ENCODE measurements at places on chromosomes 11 and 22. TPM values are rescaled to one million over a fixed set of nuclear protein-coding genes. Genes with fewer than 3 reads are reported as not detected.

The DLG2 gene
- 48.9 TPM for total RNA-seq

The MYO18B gene
- not detected for total RNA-seq

The PLEKHB1 gene
- total RNA-seq, result 92.8 TPM

The RAG1 gene
- 3.8 TPM for total RNA-seq

DNA sequence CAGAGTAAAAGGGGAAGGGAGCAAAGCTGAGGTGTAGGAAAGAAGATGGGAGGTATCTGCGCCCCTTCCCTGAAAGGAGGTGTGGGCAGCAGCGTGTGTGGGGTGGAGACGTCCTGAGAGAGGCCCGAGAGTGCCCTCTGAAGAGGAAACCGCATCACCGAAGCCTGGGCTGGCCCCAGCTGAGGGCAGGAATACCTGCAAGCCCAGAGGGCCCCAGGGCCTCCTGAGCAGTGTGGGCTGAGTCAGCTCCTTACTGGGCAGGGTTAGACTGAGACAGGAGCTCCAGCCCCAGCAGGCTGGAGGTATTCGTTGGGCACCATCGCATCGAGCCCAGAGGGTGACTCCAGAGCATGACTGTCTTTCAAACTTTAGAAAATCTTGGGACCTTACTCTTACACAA is 534.0 kb upstream of the B3GAT1 start:
- H3K27me3 ChIP-seq, result no peaks in the 10 kb centered on the region
- peak overlapping the region; percentile 87 for H3K27ac ChIP-seq
- no peaks in the 10 kb centered on the region for H3K36me3 ChIP-seq
- peaks cover 69% of the 10 kb centered on the region for H3K4me1 ChIP-seq

DNA sequence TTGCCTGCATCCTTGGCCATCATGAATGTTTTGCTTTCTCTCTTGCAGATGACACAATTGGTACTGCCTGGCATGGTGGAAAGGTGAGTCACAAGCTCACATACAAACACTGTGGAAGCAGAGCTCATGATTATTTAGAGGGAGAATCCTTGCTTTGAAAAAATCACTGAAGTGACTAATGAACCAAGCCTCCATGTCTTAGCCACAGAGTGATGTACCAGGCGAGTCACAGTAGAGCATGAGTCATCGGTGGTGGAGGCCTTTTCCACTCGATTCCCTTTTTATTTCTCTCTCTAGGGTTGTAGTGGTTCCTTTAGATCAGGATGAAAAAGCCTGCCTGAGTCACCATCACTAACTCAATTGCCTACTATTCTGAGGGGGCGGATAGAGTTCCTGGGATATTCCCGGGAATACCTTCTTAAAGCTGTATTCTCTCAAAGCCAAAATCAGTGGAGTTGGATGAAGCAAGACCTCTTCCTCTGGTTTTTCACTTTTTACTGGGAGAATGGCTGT is 49.6 kb upstream of the ALKBH3 start:
- no peaks in the 10 kb centered on the region for H3K27me3 ChIP-seq
- H3K36me3 ChIP-seq, result no peaks in the 10 kb centered on the region
- no peak overlapping the region for H3K27ac ChIP-seq
- H3K4me3 ChIP-seq, result no peak overlapping the region
- H3K4me1 ChIP-seq, result no peaks in the 10 kb centered on the region
- DNase-seq, result no peak

DNA sequence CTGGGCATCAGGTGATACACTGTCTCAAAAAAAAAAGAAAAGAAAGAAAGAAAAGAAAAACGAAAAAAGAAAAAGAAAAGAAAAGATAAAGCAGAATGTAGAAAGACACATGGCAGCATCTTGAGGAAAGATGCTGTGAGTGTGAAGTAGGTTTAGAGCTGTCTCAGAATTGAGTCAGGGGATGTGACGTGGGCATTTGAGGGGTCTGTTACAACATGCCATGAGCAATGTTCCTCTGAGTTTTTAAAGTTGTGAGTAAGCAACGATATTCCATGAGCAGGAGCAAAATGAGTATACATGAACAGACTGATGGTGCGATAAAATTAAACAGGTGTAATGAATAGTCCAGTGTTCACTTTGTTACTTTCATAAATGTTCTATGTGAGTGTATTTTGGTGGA is 11.3 kb upstream of the QSER1 start:
- H3K27me3 ChIP-seq, result no peaks in the 10 kb centered on the region
- no peak overlapping the region for H3K27ac ChIP-seq
- no peaks in the 10 kb centered on the region for H3K36me3 ChIP-seq
- H3K4me1 ChIP-seq, result no peaks in the 10 kb centered on the region
- DNase-seq, result no peak
- no peak overlapping the region for H3K4me3 ChIP-seq

GRCh38 chr22:33519071-33519973 is 401.0 kb downstream of the LARGE1 start:
- no peaks in the 10 kb centered on the region for H3K36me3 ChIP-seq
- peaks cover under 1% of the 10 kb centered on the region for H3K4me1 ChIP-seq
- no peak overlapping the region for H3K4me3 ChIP-seq
- H3K27me3 ChIP-seq, result no peaks in the 10 kb centered on the region

DNA sequence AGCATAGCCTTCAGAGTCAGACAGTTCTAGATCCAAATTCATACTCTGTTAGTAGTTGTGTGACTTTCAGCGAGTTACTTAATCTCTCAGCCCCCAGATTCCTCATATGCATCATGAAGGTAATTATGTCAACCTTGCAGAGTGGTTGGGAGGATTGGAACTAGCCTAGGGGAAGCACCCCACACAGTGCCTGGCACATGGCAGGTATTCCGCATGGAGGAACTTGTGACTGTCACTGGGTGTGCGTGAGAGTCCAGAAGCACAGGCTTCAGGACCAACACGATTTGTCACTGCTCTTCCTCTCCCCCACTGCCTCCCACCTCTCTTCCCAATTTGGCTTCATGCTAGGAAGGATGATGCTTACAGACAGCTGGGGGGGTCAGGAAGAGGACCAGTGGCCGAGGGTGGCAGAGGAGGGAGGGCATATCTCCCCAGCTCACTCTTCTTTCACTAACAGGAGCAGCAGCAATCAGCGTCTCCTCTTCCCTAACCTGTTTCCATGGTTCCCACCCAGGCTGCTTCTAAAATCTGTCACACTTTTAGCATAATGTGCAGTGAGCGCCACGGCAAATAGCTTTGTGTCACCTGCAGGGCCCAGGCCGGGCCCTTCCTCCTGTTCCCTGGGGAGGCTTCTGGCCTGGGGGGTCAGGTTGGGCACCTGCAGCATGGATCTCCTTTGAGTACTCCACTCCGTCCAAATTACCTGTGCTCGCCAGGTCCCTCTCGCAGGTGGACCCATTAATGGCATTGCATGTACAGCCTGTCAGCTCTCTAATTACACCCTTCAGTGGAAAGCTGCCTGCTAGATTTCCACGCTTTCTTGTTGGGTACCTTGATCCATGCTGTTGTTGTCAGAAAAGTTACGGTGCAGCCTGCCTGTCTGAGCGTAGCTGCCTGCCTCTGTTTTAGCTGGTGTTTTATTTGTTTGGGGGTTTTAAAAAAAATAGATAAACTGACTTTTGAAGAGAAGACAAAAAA is 400.4 kb downstream of the NXPE2 start:
- no peak overlapping the region for H3K4me3 ChIP-seq
- no peaks in the 10 kb centered on the region for H3K4me1 ChIP-seq
- no peaks in the 10 kb centered on the region for H3K27me3 ChIP-seq
- H3K27ac ChIP-seq, result no peak overlapping the region

- no peak for DNase-seq
- no peaks in the 10 kb centered on the region for H3K36me3 ChIP-seq
- H3K4me1 ChIP-seq, result peaks cover 17% of the 10 kb centered on the region
- no peaks in the 10 kb centered on the region for H3K27me3 ChIP-seq
- no peak overlapping the region for H3K4me3 ChIP-seq
Measured at GRCh38 chr11:102564110-102564509, 33.6 kb upstream of the MMP7 start.

DNA sequence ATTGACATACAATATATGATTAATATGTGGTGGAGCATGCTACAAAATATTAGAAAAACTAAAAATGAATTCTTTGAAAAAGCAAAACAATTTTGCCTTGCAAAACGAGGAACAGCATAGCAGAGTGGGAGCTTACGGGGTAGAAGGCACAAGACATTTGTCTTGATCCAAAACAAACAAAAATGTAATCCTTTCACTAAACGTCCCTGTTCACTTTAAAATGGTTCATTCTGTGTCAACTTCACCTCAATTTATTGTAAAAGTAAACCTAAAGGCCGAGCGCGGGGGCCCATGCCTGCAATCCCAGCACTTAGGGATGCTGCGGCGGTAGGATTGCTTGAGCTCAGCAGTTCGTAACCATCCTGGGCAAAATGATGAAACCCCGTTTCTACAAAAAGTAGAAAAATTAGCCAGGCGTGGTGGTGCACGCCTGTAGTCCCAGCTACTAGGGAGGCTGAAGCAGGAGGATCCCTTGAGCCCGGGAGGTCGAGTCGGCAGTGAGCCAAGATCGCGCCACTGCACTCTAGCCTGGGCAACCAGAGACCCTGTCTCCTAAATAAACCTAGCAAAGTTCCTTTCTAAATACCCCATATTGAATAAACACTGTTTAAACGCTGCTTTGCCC is 2.0 kb downstream of the PRDM10 start:
- no peaks in the 10 kb centered on the region for H3K27me3 ChIP-seq
- DNase-seq, result no peak
- H3K4me3 ChIP-seq, result no peak overlapping the region
- H3K4me1 ChIP-seq, result peaks cover 13% of the 10 kb centered on the region
- peak overlapping the region; percentile 19 for H3K27ac ChIP-seq

DNA sequence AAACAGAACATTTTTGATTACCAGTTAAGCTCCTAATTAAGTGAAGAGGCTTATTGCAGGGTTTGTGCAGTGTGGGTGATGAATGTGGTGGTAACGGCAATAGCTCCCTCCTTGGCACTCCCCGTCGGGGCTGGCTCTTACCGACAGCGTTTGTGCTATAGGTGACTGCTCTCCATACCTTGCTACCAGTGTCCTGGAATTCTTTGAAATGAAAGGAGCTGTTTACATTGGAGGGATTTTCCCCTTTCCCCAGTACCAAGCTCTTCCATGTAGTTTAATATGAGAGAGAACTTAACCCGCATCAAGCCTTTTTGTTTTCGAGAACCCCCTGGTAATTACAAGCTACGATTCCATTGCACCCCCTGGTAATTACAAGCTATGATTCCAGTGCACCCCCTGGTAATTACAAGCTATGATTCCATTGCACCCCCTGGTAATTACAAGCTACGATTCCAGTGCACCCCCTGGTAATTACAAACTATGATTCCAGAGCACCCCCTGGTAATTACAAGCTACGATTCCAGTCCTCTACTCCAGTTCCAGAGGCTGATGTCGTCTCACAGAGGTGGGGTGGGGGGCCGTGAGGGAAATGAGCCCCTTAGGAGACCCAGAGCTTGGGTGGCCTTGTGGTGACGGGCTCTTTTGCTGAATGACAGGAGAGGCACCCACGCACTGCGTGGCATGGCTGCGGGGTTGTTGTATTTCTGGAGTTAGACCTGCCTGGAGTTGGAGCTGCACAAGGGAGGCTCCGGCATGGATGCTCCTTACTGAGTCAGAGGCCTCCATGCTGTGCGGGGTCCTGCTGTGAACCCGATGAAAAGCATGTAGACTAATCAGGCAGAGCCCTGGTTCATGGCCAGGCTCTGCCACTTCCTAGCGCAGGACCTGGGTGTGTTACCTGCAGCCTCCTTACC is 205.3 kb downstream of the TBC1D22A start:
- no peak for DNase-seq
- no peak overlapping the region for H3K27ac ChIP-seq
- no peaks in the 10 kb centered on the region for H3K36me3 ChIP-seq
- no peak overlapping the region for H3K4me3 ChIP-seq
- H3K27me3 ChIP-seq, result no peaks in the 10 kb centered on the region

GRCh38 chr11:8828580-8829361 is 82.2 kb upstream of the AKIP1 start:
- no peak overlapping the region for H3K27ac ChIP-seq
- peaks cover 14% of the 10 kb centered on the region for H3K4me1 ChIP-seq
- peak; percentile 54 for DNase-seq
- no peak overlapping the region for H3K4me3 ChIP-seq
